ENCODE measurements at places on chromosomes 7 and 10.

DNA sequence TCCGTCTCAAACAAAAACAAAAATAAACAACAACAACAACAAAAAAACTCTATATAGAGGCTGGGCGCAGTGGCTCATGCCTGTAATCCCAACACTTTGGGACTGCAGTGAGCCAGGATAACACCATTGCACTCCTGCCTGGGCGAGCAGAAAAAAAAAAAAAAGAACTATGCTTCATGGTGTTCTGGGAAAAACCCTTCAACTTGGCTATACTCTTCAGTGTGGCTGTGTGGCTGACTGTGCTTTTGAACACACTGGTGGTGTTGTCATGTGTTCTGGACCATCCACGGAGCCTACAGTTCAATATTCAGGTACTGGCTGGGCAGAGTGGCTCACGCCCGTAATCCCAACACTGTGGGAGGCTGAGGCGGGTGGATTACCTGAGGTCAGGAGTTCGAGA lies 26.5 kb downstream of the SNX8 start:
- no peak for DNase-seq

GRCh38 chr7:127034186-127034806 lies 218.4 kb downstream of the GRM8 start:
- no peak for DNase-seq

DNA sequence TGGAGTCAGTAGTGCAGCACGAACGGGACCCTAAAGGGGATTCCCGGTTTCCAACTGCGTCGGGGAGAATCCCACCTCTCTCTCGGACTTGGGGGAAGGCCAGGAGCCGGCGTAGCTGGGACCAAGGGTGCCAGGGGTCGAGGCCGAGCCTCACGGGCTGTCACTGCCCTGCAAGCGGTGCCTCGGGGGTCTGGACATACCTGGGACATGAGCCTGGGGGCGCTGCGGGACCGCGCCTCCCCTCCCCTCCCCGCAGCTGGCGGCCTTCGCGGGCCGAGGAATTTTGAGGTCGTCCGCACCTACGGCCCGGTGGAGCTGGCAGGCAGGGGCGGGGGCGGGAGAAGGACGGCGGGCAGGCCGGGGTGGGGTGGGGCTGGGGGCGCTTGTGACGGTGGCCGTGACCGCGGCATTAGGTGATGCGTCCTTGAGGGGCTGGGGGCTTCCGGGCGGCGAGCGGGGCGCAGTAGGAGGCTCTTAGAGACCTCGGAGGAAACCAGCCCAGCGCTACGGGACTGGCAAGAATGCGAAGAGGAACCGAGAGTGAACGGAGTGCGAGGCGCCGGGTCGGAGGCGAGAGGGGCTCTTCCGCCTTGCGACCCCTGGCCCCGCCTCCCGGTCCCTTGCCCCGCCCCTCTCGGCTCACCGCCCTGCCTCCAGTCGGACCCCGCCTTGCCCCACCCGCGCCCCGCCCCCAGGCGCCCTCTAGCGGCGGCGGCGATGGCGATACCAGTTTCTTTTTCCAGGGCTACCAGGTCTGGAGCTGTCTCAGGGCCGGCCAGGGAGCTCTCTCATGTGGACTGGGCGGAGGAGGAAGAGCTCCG lies 48.3 kb downstream of the NPVF start:
- DNase-seq = peak; percentile 72

DNA sequence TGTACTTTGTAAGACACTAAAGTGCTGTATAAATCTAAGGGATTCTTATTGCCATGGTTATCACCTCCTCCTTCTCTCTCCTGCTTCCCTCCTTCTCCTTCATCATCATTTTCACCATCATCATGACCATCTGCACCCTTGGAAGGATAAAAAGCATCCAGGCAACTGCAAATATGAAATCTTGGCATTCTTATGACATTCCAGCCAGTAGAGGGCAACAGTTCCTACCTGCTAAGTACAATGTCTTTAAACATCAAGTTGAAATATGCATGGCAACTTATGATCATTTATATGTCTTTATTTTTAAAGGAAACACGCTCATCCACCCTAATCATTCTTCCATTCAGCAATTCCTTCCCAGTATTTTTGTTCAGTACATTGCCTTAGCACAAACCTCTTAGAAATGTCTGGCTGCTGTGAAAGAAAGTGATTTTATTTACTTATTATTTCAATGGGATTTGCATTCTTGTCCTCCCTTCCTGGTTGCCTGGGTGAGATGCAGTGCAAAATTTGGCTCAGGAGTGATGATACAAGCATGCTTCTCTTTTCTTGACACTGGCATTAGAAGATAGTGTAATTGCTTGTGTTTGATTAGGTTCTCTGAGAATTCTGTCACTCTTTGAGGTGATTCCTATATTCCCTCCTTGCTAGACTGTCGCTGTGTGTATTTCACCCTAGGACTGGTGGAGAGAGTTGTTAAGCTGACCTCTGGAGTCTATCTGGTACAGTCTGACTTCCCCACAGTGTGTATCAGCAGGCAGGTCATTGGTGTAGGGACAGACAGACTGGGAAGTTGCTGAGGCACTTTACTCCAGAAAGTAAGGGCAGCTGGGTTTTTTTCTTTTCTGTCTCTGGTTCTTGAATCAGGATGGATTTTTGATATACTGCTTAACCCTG lies 188.5 kb upstream of the BMPER start:
- DNase-seq = peak; percentile 70

GRCh38 chr10:102608487-102608886 lies 35.8 kb upstream of the TRIM8 start:
- DNase-seq = no peak

DNA sequence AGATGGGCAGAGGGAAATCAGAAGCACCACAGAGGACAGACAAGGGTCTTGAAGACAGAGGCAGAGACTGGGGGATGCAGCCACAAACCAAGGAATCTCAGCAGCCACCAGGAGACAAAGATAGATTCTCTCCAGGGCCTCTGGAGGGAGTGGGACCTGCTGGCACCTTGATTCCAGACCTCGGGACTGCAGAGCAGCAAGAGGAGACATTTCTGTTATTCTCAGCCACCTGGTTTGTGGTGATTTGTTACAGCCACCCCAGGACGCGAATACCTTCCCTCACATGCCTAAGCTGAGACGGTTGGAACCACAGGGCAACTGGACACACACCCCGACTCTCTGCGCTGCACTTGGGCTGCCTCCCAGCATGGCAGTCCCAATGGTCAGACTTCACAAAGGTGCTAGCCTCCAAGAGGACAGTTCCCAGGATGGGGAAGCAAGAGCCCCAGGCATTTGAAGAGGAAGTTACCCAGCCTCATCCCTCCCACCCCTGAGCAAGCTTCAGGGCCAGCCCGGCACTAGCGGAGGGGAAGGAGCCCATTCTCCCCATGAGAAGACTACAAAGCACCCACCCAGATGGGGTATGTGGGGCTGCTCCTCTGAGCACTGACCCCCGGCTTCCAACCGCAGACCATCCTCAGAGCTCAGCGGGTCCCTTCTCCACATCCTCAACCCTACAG lies 104.6 kb upstream of the INSIG1 start:
- DNase-seq = no peak

DNA sequence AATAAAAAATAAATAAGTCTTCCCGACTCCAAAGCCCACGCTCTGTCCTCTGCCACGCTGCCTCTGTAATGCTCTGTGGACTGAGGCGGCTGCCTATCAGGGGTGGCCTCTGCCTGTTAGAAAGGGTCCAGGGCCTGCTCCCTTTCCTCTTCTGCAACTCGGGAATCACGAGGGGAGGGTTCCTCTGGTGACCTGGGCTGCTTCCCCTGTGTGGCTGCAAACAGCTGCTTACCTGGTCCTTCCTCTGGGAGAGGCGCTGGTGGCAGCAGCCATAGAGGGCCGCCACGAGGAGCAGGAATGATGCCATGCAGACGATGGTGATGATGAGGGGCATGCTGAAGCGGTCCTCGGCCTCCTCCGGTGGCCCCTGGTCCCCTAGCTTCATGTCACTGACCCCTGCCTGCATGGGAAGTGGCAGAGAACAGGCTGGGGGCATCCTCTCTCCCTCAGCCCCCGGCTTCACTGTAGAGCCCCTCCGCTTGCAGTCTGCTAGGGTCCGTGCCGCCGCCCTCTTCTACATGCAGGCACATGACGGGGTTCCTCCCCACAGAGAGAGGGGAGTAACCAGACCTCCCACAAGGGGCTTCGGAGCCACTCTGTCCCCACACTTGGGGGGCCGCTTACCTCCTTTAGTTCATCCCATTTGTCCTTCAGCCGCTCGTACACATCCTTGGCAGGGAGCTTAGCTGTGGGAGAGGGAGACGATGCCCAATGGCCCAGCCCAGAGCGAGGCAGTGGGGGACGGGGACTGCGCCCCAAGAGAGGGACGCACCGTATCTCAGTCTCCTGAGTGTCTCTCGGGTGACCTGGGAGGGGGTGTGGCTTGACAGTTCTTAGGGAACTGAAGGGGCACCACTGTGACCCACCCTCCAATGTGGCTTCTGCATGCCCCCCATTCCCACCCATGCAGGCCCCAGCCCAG lies 50.5 kb downstream of the PODXL start:
- no peak for DNase-seq

DNA sequence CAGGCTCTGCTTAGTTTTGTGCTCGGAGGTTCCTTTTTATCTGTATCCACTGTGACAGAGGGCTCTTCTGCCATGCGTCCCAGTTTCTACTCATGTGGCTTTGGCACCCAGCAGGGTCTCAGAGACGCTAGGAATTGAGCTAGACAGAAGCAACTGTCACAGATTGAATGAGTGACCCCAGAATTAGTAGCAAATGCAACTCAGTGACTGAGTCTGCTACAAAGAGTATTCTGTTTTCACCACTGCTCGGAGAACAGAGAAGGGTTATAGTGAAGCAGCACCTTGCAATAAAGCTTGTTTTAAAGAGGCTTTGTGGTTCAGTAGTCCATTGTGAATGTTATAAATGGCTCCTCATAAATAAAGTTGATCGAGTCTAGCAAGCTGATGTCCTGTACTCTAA lies 113.2 kb downstream of the DNAH11 start:
- no peak for DNase-seq

- DNase-seq = no peak
Measured at GRCh38 chr10:79420974-79421688, 24.3 kb downstream of the ZCCHC24 start.

DNA sequence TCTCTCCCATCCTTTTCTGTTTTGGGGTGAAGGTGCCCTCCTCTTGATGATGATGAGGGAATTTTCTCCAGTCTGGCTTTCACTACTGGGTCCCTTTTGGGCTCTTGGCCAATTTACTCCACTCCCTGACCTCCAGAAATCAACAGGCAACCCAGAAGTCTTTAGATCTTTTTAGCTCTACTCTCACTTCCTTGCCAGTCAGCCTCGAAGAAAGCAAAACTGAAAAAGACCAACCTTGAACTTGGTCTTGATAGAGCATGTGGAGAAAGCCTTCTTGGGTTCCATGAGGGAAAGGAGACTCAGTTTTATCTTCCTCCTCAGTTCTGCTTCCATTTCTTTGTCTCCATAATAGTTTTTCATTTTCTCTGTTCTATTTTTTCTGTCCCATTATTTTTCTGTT lies 91.4 kb upstream of the NPVF start:
- DNase-seq = no peak

DNA sequence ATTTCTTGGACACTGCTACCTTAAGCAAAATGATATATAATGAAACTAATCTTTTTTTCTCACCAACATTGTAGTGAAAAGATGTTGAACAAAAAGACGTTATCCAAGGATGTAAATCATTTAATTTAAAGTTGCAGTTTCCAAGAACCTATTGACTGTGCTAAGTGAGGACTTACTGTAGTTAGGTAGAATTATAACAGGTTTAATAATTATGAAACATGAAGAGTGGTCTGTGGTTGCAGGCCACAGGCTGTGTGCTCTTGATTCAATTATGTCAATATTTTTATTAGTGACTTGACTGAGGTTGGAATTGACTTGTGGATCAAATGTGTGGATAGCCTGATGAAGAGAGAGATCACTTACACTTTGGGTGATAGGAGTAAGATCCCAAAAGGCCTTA lies 478.1 kb downstream of the AUTS2 start:
- no peak for DNase-seq

GRCh38 chr10:21401196-21401595 lies 124.3 kb downstream of the SKIDA1 start:
- peak; percentile 55 for DNase-seq

DNA sequence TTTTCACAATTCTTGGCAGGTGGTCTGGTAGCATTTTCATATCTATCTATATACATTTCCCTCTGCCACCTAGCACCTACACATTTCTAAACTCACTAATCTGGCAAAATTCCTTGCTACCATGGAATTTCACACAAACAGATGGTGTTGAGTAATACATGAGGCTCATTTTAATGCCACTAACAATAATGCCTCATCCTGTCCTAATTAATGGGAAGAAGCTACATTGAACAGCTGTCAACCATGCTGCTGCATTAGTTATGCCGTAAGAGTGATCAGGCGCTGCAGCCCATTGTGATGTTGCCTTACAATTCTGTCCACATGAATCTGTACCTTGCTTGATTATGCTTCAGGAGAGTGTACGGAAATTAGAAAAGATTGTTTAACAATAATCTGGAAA lies 23.2 kb downstream of the COL1A2 start:
- no peak for DNase-seq

DNA sequence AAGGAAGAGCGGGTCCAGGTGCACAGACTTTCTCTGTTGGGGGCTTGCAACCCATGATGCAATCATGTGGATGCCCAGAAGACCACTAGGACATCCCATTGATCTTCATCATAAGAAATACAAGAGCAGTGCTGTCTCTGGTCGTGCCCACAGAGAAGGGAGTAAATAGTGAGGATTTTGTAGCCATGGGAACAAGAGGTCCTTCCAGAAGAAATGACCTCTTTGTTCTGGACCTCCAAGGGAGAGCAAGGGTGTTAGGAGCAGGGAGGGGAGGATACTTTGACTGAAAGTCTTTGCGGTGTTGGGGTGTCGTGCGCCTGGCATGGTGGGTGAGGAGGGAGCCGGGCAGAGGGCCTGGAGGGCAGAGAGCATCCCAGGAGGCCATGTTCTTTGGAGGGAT lies 55.0 kb upstream of the EN2 start:
- DNase-seq = no peak

DNA sequence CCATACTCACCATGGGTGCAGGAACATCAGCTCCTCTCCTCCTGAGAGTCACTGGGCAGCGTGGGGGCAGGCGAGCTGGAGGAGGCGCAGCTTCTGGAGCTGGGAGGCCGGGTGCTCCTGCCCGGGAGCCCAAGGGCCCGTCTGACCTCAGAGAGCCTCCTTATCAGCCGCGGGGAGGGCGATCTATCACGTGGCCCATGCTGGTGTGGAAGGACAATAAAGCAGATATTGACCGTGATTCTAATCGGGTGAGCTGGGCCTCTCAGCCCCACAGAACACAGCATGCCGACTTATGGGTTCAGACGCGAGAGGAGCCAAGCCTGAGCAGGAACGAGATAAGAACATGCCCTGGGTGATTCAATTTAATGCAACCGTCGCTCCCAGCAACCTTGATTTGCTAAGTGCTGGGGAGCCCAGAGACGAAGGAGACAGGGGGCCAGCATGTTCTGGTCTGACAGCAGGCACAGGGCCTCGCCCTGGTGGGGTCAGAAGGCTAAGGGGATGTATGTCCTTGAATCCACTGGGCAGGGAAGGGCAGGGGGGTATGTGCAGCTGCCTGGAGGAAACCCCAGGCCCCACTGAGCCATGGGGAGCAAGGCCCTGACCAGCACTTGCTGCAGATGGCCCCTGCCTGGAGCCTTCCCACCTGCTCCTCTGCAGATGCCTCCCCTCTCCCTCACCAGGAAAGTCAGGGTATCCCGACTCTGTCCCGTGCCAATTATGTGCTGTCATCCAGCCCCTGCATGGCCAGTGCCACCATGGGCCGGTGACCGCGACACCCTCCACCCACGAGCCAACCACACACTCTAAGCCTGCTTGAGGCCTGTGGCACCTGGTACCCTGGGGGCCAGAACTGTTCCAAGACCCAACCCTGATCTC lies 95.3 kb upstream of the RET start:
- no peak for DNase-seq
